ENCODE measurements at places on chromosomes 2 and 18.

DNA sequence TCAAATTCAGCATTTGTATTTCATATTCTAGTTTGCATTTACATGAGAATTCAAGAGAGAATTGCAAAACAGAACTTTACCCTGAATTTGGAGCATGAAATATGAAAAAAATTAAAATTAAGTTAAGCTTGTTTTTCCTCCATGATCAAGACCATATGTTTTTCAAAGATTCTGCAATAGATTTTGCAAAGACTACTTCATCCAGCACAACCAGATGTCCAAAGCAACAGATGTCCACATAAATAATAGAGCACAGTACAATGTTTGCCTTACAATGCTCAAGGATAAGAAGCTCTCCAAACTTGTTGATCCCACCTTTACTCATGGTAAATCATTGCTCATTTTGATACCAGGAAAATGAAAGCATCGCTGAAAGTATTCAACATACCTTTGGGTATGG is 25.6 kb downstream of the FAP start:
- DNase-seq: no peak

GRCh38 chr18:26304511-26304910 is 78.3 kb downstream of the TAF4B start:
- no peak for DNase-seq

- DNase-seq: no peak
These were observed 441.7 kb downstream of the ZNF521 start for GRCh38 chr18:24910221-24910620.

GRCh38 chr18:9946831-9947230 is 33.0 kb downstream of the VAPA start:
- DNase-seq: no peak

- DNase-seq: no peak
These were observed 9.5 kb upstream of the RNF103 start for GRCh38 chr2:86633155-86633651.

DNA sequence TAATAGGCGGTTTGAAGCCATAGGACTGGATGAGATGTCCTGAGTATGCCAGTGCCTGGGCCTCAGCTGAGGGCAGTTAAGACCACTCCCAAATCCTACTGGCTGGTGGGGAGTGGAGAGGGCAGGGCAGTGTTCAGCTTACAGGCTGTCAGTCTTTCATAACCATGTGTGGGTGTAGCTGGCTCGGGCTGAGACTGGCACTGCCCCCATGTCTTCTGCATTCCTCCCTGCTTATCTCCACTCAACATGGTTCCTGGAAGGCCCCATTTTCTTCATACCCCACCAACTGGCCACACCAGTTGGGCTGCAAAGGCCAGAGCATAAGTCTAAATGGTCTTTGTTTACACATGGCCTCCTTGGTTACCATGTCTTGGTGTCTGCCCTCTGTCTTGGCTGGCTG is 17.2 kb upstream of the IL37 start:
- no peak for DNase-seq

DNA sequence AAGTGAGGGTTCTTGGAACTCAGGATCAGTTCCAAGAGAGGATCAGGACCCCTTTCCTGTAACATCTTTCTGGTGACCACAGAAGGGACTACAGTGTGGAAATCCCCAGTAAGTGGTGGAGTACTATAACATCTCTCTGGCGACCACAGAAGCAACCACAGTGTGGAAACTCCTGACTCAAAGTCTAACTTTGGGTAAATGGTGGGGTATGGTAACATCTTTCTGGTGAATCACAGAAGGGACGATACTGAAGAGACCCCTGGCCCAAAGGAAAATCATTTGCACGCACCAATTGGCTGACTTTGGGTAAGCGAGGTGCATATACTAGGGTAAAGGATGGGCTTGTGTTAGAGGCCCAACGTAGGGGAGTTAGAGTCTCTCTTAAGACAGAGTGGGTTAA is 56.3 kb upstream of the GULP1 start:
- DNase-seq: no peak

DNA sequence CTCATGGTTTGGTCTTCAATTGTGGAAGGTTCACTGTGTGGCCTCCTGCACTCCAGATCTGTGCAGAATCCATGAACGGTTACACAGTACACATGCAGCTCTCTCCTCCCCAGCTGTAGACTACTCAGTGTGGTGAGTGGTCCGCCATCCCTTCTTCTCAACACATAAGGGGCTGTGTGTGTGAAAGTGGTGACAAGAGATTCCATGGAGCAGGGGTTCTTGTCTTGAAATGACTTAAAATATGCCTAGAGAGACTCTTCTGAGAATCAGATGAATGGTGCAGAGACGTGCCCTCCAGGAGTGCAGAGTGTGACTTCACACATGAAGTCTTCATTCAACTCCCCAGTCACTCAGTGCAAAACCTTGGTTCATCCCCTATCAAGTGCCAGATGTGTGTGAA is 151.0 kb upstream of the COPS8 start:
- DNase-seq: no peak

DNA sequence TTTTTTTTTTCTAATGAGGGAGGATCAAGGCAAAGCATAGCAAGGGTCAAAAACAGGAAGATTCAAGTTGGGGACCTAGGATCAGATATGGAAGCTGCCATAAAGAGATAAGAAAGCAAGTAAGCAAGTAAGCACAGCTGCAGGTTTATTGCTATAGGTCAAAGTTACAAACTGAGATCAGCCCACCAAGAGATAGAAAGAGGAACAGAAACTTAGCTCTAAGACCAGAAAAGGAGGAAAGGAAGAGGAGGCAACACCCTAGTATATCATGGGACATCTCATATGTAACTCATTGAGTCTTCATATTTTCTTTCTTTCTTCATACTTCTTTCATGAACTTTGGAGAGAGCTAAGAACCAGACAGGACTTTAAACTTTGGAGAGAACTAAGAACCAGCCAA is 295.9 kb upstream of the CRIM1 start:
- DNase-seq: no peak

DNA sequence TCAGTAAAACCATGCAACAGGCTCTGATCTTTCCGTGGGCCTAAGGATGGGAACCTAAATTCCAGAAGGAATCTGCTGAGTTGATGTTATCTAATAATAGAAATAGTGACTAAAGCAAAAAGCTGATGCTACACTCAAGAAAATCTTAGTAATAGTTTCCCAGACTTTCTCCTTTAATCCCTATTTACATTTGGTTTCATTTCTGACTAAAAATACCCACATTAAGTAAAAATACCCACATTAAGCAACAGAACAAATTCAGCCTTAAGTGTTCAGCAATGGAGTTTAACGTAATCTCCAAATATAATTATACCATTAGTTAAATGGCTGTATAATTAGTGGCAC is 50.3 kb downstream of the CCBE1 start:
- no peak for DNase-seq

GRCh38 chr2:144523596-144524117 is 3.7 kb upstream of the ZEB2 start:
- no peak for DNase-seq

DNA sequence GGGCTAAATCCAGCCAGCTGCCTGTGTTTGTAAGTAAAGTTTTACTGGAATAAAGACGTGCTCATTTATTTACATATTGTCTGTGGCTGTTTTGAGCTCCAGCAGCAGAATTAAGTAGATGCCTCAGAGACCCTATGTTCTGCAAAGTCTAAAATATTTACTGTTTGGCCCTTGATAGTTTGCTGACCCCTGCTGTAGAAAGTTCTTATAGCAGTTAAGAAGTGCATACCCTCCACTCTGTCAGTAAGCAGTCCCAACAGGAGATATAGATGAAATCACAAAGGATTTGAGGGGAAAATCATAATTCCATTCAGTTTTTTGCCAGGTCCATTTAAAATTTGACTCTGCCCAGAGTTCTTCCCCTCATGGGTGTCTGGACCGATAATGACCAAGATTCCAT is 50.1 kb upstream of the ITM2C start:
- peak; percentile 32 for DNase-seq

DNA sequence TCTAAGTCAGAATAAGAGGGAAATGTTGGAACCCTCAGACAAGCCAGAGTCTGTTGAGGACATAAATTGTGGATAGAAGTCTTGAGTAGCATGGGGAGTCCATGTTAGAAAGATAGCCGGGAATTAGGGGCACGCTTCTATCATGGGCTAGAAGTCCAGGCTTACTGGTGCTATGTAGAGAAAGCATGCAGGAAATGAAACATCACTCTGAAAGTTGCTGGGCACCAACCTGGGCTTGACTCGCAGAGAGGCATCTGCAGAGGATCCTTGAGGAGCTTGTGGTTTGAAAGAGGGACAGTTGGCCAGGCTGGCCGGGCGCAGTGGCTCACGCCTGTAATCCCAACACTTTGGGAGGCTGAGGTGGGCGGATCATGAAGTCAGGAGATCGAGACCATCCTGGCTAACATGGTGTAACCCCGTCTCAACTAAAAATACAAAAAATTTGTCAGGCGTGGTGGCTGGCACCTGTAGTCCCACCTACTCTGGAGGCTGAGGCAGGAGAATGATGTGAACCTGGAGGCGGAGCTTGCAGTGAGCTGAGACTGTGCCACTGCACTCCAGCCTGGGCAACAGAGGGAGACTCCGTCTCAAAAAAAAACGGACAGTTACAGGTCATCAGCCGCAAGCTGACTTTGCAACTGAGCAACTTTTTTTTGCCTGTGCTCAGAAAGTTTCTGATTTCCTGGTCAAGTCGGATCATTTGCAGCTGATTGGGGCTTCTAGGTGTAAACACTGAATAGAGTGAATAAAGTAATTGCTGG is 24.9 kb downstream of the CERS6 start:
- no peak for DNase-seq

GRCh38 chr2:52571380-52572347 is 1195.9 kb upstream of the CHAC2 start:
- DNase-seq: no peak

GRCh38 chr2:202019689-202020450 is 13.8 kb upstream of the FZD7 start:
- DNase-seq: no peak

DNA sequence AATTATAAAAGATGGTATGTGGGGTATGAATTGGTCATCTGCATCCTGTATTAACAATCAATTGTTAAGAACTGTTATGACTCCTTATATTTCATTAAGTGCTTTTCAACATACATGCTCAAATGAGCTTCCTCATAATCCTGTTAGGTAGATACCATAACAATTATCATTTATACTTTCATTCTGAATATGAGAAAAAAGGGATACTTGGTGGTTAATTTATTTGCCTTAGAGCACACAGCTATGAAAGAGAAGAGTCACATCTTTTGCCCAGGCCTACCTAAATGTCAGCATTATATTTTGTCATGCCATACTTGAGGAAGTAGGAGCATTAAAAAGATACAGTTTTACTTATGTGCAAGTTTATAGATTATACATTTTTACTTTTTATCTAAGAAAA is 169.6 kb downstream of the TCF4 start:
- no peak for DNase-seq

GRCh38 chr18:58172031-58172430 is 128.0 kb downstream of the NEDD4L start:
- no peak for DNase-seq

GRCh38 chr18:5542515-5543035 is 1.2 kb downstream of the EPB41L3 start:
- no peak for DNase-seq

DNA sequence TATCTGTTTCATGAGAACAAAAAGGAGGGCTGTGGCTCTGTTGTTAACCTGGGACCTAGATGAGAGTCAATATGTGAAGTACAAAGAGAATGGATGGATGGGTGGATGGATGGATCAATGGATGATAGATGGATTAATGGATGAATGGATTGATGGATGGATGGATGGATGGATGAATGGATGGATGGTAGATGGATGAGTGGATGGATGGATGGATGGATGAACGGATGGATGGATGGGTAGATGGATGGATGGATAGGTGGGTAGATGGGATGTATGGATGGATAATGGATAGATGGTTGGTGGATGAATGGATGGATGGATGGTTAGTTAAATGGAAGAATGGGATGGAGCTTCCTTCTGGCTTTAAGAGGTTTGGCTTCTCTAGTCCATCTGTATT is 396.7 kb downstream of the ALK start:
- DNase-seq: no peak

DNA sequence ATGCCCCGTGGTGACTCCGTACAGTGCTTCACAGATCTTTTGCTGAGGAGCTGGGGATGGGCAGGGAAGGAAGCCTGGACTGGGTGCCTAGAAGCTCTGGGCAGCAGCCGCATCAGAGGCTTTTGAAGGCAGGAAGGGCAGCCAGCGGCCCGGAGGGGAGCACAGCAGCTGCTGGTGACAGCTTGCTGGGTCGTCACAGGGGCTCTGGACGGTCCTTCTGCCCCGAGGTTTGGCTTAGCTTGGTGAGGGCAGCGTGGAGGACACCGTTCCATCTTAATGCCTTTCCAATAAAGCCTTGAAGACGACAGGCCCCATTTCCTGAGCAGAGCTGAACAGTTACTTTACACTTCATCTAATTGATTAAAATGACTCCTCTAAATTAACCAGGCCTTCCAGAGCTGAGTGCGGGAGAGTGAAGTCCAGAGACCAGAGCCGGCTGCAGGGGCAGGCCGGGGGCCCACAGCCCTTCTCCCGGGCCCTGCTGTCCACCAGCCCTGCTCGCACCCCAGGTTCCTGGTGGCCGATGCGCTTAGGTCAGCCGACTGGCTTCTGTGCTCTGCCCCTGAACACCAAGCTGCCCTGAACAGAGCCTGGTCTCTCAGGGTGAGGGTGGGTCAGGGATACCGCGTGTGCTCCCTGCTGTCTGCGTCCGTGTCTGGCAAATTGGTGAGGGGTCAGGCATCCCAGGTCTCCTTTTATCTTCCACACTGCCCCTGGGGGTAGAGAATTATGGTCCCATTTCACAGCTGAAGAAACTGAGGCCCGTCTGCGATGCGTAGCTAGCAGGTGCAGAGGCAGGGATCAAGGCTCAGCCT is 43.5 kb downstream of the RRM2 start:
- no peak for DNase-seq

DNA sequence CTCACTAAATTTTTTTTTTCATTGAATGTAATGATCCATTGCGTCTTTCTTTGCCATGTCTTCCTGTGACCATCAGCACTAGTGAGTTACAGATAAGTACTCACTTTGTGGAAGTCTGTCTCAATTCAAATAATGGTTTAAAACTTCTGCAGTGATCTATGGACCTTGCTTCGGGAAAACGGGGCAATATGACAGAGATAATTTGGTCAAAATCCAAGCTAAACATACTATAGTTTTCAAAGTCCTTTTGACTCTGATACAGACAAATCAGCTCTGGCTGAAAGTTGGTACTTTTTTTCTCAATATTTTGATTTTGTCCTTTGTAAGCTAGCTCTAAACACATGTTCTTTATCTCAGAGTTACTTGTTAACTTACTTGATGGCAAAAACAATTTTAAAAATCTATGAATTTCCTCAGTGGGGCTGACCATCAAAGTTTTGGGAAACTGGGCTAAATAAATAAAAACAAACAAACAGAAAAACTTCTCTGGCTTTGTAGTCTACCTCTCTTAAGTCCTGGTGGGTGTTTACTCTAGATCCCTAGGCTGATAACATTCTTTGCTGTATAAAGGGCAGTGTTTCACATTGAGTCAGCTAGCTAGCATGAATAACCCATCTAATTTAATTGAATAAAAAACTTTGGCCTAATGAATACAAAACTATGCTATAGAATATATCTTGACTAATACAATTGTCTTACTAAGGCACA is 327.6 kb downstream of the RDH14 start:
- no peak for DNase-seq

GRCh38 chr2:240839152-240840143 is 19.4 kb upstream of the KIF1A start:
- DNase-seq: no peak

- no peak for DNase-seq
These were observed 33.5 kb downstream of the SOWAHC start for GRCh38 chr2:109647636-109648035.

Data from RKO (cell line).